Stimulated activated CD8-positive, alpha-beta memory T cell treated with anti-CD3 and anti-CD28 coated beads, Interleukin-15, amount 100 ng/mL, for 4 hours (primary cell): ENCODE measurements at places on chromosomes 13 and 19.

GRCh38 chr13:25630329-25630900, 258.6 kb downstream of the ATP8A2 start:
- DNase-seq: no peak

DNA sequence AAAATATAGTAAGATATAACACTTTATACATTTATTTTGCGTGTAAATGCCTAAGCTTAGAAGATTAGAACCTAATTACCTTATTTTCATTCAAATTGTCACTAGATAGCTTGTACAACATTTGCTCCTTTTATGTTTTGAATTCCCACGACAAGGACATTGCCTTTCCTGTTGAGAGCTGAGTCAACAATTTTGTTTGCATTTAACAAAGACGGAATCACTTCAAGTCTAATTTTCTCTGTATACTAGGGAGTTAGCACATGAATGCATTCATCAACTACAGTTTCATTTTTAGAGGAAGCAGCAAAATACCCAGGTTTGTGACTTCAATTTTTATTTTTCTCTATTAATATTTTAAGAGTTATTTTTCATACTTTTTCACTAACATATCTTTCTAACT, 48.7 kb upstream of the PCCA start:
- no peak for DNase-seq

DNA sequence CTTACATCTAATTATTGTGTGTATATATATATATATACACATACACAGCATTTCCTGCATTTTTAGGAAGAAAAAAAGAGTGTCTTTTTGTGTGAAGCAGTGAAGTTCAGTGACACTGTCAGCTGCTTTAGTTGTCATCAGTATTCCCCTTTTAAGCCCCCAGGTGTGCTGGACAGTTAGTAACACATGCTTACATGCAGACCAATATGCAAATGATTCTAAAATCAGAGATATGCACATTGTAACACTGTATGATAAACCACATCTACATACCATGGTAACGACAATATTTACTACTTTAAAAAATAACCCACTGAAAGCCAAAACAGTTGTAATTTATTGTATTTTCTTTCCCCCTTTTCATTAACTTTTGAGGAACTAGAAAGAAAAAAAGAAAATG, 16.8 kb downstream of the LHFPL6 start:
- DNase-seq: no peak

DNA sequence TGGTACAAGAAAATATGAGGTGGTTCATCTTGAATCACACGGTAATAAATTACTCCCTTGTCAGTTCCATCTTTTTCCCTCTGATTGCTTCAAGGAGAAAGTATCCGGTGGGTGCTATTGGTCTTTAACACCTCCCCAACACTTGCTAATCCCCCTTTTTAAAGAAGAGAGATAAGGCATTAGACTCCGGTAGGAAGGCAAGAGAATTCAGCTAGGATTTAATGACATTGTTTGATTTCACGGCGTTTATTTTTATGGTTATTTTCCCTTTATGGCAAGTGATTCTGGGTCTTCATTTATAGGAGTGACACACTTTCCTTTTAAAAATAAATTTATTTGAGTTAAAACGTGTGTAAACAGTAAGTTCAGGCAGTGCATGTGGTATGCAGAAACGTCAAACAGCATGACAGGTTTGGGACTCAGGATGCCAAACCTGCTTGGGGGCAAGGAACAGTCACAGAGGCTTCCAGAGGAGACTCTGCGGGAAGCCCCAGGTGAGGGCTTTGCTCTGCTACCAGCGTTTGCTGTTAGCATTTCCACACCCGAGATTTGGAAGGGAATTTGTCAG, 36.5 kb downstream of the TSHZ3 start:
- no peak for DNase-seq

- DNase-seq: no peak
Observed at GRCh38 chr13:90757127-90757680, 590.3 kb upstream of the MIR17HG start.

DNA sequence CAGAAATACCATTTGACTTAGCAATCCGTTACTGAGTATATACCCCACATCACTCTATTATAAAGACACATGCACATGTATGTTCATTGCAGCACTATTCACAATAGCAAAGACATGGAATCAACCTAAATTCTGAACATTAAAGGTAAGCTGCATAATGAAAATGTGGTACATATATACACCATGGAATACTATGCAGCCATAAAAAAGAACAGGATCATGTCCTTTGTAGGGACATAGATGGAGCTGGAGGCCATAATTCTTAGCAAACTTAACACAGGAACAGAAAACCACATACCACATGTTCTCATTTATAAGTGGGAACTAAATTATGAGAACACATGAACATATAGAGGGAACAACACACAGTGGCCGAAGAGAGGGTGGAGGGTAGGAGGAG, 85.2 kb downstream of the NDFIP2 start:
- no peak for DNase-seq

DNA sequence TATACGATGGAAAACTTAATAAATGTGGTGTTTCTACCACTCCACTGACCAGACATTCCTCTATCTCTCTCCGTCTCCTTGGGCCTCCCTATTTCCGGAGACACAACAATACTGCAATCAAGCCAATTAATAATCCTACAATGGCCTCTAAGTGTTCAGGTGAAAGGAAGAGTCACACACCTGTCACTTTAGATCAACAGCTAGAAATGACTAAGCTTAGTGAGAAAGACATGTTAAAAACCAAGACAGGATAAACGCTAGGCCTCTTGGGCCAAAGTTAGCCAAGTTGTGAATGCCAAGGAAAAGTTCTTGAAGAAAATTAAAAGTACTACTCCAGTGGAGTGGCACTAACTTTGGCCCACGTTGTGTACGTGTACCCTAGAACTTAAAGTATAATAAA, 22.5 kb downstream of the ZDHHC20 start:
- DNase-seq: no peak
